ENCODE measurements at places on chromosomes 12 and 14.

DNA sequence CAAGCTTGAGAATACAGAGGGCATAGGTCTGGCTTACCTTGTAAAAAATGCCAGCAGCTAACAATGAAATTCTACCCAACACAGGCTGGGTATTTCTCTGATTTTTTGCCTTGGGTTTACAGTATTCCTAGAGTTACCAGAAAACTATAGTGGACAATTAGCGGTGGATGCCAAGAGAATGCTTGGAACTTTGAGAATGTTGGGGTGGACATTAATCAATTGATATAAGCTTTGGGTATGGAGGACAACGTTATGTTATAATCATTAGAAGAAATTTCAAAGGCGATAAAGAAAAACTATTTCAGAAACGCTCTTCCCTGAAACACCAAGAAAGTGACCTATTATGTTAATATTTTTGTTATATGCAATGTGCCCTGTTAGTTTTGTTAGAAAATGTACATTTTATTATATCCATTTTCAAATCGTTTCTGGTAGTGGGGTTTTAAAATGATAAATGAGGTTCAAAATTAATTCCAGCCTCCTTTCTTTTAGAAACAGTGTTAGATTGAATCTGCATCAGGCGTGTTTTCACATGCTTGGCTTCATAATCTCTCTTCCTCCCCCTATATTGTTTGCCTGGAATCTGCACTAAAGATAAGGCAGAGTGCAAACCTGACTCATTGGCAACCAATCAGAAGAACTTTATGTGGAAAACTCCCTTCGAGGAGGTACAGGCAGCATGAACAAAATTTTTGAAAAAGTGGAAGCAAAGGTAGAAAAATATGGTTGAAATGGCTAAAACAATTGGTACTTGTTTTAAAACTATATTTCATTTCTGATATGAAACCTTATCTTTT is 1.4 kb upstream of the PTPRQ start:
- no peak for DNase-seq

DNA sequence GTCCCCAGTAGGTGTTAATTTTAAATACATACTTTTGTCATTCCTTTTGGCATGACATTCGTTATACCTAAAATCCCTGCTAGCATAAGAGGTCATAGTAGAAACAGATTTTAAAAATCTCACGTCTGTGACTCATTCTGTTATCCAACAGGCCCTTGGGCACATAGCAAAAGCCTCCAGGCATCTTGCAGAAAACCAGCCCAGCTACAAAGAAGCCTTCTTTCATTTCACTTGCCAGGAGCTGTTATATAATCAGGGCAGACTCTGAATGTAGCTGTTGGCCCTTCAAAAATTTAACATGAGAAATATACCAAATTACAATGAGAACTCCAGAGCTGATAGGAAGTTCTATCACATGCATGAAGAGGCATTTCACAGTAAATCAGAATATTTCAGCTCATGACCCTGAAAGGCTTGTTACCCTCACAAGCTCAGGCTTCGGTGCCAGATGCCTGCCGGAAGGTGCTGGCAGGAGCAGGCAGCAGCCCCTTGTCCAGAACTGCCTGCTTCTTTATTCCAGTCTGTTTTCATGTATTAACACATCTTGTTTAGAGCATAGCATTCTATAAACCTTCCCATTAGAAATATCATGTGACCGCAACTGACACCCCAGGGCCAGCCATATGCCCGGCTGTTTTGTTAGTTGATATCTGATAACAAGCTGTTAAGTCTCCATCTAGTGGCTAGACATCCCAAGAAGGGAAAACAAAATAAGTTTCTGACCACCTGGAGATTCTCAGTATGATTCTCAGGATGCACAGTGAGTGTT is 17.8 kb downstream of the E2F7 start:
- no peak for DNase-seq

DNA sequence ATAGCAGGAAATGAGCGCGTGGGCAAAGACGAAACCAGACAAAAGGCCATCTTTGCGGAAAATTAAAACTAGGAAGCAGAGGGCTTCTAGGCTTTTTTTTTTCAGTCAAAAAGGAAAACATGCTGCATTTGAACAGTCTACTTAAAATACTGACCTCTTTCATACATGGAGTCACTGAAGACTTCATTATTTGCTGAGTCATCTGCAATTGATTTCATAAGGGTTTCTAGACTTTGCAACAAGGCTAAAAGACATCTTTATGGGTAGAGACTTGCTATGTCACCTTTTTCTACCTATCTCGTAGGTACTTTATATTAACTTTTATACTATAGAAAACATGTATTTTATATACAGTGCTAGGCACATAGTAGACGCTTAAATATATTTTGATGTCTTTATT is 238.4 kb downstream of the TMEM132D start:
- DNase-seq: no peak

- peak; percentile 71 for DNase-seq
Measured at GRCh38 chr14:91649930-91650329, 82.0 kb downstream of the CATSPERB start.

- peak; percentile 62 for DNase-seq
Measured at GRCh38 chr12:59973515-59973914, 377.7 kb downstream of the SLC16A7 start.

DNA sequence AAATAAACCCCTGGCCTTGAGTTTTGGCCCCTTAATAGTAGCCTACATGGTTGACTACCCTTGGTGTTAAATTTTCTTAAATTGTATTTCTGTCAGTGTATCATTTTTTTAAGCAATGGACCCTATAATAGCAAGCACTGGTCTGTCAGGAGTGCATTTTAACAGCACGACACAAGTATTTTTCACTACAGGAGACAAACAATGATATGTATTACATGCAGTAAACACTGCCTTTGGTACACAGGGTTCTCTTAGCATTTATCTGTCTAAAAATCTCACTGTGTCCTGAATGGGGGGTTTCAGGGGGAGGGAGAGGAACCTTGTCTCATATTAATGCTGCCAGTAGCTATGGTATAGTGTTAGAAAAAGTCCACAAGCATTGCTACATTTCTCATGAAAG is 18.4 kb downstream of the LMO3 start:
- no peak for DNase-seq

DNA sequence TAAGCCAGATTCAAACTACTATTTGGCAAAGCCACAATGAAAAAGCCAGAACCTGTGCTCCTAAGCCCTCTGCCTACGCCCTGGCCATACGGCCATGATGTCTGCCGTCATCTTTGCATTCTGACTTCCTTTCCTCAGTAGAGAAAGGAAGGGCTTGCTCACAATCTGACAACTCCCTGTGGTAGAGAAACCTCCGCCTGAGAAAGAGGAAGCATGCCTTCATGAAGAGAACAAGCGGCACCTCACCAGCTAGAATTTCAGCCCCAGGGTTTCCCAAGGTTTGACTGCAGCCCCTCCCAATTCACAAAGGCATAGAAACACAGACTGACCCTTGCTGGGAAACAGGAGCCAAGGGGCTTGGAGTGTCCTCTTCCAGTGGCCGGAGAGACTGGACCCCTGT is 25.7 kb downstream of the TEP1 start:
- DNase-seq: no peak

DNA sequence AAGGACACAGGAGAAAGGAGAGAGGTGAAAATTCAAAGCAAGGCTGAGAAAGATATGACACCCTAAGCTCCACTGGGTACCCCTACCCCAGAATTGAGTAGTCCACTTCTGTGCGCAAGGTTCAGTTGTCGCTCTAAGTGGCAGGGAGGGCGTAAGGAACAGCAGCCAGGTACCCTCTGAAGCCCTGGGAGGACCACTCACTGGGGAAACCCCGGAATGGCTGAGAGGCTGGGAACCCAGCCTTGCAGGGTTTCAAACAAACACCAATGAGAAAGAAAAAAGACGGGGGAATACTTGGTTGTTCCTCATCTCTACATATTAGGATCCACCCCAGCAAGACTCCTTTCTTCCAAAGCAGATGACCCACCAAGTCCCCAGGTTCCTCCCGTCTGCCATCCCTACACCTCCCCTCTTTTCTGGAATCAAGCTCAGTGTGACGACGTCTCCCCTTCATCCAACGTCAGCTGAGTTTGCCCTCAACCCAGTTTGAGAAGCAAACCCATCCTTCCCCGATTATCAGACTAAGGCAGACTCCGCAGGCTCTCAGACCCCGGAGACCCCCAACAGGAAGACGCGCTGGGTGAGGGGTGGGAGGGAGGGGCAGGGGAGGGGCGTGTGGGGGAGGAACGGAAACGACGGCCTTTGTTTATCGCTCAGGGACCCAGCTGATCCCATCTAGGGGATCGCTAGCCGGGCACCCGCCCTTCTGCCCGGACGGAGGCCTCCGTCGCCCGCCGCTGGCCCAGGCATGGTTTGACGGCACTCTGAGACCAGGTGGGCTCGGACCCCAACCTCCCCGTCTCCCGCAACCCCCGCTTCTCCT is 795 bp downstream of the LMBR1L start:
- no peak for DNase-seq

GRCh38 chr14:79090641-79091180 is 920.5 kb downstream of the NRXN3 start:
- DNase-seq: no peak

DNA sequence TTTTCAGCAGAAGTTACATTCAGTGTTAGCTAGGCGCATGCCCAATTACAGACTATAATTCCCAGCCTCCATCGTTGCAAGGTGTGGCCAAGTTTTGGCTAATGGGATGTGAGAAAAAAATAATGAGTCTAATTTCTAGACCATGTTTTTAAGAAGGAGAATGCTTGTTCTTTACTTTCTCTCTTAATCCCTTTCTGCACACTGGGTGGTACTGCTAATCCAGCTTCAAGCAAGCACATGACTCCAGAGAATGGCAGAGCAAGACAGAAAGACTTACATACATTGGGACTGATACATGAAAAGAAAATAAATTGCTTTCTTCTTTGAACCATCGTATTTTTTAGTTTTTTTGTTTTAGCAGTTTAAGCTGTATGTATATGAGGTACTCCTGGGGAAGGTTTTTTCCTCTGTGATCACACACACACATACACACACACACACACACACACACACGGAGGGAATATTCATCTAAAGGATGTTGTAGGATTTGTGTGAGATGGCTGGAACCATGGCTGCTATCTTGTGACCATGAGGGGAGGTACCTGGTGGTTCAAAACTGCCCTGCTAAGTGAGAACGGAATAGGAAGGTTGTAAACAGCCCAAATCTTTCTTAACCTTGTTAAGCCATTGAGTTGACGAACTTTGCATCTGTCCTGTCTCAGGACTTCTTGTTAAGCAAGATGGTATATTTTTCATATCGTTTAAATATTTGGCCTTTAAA is 34.3 kb upstream of the LTA4H start:
- no peak for DNase-seq
